CD8-positive, alpha-beta T cell (primary cell): ENCODE measurements at places on chromosomes 11 and 22.
A peak's percentile ranks its signal among the peaks of the same experiment; 100 is the strongest.

GRCh38 chr11:28077521-28077920, 30.4 kb downstream of the KIF18A start:
- DNase-seq = no peak

DNA sequence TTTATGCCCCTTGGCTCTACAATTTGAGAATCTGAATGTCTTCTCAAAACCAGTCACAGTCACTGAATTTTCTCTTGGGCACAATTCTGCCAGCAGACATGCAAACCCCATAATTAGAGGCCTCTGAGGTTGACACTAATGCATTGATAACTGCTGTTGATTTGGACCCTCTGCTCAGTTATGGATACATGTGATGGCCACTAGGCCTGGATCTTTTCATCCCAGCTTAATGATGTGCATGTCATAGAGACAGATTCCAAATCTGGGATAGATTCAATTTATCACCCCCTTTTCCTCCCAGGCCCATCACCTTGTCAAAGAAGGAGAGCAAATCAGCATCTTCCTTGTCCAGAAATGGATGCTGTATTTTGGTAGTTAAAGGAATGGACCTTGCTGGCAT, 92.2 kb downstream of the C11orf91 start:
- DNase-seq = no peak

DNA sequence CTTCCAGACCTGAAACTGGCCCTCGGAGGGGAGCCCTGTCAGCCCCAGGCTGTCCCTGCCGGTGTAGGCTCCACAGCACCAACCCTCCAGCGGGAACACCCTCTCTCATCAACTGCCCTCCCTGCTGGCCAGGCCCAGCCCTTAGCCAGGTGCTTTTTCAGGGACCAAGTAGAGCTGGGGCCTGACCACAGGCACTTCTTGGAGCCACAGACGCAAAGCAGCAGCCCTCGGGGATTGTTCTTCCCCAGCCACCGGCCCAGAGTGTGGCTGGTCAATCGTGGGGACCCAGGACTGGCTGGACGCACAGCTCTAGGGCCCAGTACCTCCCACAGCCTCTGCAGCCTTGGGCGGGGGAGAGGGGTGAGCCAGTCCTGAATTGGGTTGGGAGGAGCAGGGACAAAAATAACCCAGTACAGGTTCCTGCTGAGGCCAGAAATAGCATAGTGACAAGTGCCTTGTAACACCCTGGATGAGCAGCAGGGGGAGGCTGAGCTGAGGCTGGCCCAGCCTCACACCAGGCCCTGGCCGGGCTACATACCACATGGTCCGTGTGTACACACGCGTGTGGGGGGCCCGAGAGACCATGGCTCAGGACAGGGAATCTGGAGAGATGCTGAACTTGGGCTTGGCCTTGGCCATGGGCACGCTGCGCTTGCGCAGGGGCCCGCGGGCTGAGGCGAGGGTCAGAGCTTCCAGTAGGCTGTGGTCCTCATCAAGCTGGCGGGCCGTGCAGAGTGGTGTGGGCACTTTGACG, 2.0 kb downstream of the KCNJ11 start:
- no peak for DNase-seq

GRCh38 chr11:65225279-65226102, 36.3 kb upstream of the POLA2 start:
- DNase-seq = peak; percentile 64

GRCh38 chr11:59429924-59430516, 3.8 kb upstream of the OR5A2 start:
- DNase-seq = no peak

DNA sequence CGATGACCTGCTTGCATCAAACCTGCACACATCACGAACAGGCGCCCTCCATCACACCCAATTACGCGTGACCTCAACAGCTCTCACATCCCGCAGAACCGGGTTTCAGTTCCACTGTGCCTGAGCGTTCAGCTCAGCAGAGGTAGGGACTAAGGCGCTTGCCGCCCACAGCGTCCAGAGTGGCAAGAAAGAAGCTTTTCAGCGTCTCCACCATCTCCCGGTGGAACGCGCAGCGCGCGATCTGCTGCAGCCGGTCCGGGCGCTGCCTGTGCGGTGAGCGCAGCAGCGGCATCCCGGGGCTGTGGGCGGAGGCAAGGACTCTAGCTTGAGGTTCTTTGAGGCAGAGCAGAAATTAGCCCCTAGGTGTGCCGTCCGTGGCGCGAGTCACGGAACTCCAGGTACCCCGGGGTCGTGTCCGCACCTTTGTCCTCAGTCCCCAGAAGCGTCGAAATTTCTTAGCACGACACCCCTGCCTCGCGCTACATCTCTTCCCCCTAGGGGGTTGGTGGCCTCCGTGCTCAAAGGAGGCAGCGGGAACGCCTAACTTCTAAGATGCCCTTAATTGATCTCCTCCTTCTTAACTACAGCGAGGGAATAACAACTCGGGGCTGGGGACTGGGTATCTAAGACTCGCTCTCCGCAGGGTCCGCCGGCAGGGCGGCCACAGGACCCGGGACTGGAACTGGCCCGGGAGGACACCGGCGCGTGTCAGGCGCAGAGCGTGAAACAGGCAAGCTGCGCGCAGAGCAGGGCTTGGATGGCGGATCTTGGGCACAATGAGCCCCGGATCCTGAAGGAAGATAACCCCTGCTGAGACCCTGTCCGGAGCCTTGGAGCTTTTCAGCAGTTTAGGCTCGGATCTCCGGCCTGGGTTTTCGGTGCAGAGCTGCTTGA, 1.7 kb upstream of the CALCA start:
- DNase-seq = peak; percentile 9

GRCh38 chr11:64867748-64868462, 10.5 kb downstream of the EHD1 start:
- no peak for DNase-seq

DNA sequence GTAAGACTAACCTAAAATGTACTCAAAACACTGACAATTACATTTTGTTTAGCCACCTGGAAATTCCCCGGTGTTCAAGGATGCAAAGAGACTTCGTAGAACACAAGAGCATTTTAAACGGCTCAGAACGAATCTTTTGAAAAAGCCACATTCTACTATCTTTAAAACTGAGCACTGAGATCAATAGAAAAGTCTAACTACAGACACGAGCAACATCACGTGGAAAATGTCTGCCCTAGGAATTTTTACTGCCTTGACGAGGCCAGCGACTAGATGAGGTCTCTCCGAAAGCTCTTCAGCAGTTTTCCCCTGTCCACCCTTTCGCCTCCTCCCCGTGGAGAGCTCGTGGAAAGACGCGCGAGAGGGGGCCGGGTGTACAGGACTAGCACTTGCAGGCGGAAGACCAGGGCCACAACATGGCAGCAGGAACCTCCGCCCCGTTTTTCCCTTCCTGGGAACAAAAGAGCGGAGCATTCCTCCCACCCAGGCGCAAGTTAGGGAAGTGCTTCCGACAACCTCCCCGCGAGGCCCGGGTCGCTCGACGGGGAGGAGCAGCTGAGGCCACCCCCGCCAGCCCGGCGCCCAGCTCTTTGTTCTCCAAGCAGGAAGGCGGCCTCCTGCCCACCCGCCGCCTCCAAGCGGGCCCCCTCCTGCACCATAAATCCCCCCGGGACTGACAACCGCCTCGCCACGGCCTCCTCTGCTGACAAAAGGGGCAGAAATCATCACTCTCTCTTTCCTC, 1.1 kb downstream of the EIF4G2 start:
- DNase-seq = peak; percentile 2

GRCh38 chr11:126385991-126386728, 30.7 kb downstream of the ST3GAL4 start:
- DNase-seq = no peak

DNA sequence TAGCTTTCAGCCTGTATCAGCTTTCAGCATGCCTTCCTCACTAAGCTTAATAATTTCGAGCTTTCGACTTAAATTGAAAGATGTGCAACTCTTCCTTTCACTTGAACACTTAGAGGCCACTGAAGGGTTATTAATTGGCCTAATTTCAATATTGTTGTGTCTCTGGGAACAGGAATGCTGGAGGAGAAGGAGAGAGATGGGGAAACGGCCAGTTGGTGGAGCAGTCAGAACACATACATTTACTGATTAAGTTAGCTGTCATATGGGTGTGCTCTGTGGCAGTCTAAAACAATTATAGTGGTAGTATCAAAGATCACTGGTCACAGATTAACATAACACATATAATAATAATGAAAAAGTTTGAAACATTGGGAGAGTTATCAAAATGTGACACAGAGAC, 106.2 kb downstream of the LRRC32 start:
- DNase-seq = no peak

DNA sequence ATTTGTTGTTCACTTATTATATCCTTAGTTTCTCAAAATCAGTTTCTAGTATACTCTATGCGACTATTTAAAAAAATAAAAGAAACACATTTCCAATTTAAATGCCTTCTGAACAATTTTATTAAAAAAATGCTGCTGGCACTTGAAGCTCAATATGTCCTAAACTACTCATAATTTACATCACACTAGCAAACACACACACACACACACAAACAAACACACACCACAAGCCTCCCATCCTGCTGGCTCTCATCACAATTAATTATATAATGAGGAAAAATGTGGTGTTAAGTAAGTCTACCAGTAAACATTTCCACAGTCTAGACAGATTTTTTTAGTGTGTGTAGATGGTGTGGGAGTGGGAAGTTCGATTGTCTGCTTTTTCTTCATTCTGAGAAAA, 350.3 kb downstream of the AASDHPPT start:
- no peak for DNase-seq

DNA sequence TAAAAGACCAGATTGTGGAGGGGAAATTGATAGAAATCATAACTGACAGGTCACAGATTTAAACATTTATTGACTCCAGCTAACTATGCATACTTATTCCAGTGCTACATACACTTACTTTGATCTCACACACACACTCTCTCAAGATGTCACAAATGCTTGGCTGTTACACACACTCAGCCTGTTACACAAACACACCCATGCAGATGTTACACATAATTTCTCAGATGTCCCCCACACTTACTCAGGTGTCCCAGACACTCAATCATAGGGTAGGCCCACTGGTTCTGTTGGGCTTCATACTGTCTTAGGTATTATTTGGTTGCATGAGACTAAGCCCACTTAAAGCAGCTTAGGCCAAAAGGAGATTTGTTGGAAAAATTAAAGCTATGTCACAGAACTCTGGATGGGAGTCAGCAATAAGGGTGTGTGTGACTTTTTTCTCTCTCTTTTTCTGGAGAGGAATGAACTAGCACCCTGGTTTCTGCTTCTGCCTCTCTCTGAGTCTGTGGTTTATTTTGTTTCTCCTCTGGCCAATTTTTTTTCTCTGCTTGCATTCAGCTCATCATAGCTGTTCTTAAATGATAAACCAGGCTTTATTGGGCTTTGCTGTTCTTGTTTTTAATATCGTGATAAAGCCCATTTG, 179.4 kb downstream of the INSC start:
- DNase-seq = no peak

- DNase-seq = no peak
Measured at GRCh38 chr22:41683052-41683451, 5.6 kb downstream of the SNU13 start.

DNA sequence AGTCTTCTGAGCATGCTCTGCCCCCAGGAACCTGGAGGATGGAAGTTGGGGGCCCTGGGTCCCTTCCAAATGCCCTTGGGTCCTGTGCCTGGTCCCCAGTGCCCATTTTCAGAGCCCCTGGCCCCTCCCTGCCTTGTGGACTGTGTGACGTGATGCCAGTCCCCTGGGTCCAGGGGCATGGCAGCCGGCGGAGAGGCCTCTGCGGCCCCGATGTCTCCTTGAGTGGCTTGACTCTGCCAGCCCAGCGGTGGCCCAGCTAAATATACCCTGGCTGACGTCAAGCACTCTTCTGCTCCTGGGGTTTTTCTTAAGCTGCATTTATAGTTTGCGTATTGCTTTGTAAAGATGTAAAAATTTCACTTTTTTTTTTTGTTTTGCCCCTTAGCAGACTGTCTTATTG, 35.2 kb upstream of the PARVG start:
- DNase-seq = no peak

DNA sequence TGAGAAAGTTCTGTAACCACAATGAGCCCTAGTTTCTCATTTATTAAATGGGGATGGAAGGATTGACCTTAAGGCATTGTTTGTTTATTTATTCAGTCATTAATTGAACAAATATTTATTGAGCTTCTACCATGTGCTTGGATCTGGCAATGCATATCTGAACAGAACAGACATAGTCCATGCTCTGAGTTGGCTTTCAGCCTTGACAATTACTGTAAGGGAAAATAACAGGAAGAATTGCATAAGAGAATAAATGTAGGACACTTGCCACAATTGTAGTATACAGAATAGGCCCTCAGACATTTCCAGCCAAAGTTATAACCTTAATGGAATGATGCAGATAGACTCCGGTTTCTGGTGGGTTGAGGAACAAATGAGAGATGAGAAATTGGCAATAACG, 160.5 kb upstream of the TTC12 start:
- no peak for DNase-seq

DNA sequence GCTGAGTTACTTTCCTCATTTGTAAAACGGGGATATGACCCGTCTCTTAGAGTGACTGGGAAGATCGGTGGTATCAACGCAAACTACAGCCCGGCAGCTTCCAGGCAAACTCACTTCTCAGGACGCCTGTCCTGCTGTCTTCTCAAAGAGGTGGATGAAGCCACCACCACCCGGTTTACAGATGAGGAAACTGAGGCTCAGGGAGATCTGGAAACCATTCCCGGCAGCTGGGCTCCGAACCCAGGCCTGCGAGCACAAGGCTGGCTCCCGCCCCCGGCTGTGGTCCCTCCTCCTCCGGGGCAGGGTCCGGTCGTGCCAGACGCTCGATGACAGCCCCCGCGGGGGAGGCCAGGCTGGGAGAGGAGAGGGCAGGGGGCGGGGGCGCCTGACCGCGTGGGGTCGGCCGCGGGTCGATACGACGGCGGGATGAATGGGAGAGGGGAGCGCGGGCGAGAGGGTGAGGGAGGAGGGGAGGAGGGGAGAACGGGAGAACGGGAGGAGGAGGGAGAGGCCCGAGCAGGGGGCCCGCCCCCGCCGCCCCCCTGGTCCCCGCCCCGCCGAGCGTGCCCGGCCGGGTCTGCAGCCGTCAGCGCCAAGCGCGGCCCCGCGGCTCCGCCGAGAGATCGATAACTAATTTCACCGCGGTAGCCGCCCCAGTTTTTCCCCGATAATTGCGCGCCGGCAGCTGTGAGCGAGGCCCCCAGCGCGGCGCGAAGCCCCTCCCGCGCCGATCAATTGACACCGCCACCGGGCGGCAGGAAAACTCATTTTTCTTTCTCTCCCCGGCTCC, 14.0 kb downstream of the IGLL1 start:
- no peak for DNase-seq

- DNase-seq = no peak
Measured at GRCh38 chr22:19663286-19663815, 51.0 kb upstream of the SEPTIN5 start.

DNA sequence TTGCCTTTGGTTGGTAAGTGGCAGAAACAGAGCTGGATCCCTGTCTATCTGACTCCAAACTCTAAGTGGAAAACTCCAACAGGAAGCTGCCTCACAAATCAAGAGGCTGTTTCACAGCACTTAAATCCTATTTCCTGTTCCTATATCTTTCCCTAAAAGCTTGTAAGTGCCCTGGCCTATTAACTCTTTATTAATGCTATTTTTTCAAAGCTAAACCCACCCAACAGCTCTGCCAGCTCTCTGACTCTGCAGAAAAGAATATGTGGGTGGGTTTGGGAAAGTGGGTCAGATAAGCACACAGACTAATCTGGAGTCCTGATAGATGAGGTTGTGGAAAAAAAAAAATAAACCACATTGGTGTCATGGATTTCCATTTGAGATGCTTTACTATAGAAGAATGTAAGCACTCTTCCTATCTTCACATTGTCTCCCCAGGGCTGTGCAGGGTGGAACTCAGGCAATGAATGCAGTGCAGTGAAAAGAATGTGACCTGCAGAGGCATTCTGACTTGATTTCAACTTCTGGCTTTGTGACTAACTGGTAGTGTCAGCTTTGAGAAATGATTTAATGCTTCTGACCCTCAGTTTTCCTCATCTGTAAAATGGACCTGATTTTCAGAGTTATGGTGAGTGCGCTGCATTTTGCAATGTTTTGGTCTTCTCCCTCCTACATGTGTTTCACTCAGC, 125.6 kb downstream of the AASDHPPT start:
- no peak for DNase-seq
